ENCODE measurements at places on chromosomes 2 and 18.

DNA sequence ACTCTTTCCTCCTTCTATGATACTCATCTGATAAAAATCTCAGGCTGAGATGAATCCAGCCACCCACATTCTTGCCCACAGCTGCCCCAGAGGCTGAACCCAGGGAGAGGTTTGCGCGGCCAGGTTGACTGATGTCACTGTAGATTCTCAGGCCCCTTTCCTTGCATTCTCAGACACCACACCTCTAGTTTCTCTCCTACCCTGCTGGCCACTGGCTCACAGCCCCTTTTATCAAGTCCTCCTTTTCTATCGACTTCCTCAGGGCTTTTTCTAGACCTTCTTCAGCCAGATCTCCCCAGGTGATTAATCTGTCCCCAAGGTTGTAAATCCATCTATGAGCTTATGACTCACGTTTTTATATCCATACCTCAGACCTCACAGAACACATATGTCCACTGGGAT, 99.8 kb downstream of the TACR1 start:
- DNase-seq: peak; percentile 21

GRCh38 chr2:27049422-27050280, 1.8 kb upstream of the AGBL5 start:
- DNase-seq: peak; percentile 66

GRCh38 chr2:180324182-180324581, 317.1 kb upstream of the CWC22 start:
- DNase-seq: no peak

GRCh38 chr2:43222475-43223309, 3.7 kb downstream of the ZFP36L2 start:
- DNase-seq: no peak

DNA sequence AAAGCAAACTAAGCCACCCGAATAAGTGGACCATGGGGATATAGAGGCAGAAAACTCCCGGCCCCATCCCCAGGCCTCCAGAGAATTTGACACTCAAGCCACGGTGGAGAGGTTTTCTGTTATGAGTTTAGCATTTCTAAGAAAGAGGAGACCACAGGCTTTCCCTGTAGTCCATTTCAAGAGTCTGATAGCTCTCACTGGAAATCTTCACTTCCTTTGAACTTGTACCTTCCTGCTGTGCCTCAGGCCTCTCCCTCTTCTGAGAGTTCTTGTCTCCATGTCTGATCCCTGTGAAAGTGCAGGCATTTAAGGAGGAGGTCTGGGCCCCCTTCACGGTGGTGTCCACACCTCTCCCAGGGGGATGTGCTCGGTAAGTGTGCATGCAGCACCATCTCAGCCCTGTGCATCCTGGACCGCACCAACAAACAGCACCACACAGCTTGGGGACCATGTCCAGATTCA, 113.7 kb downstream of the BCL2 start:
- DNase-seq: no peak

DNA sequence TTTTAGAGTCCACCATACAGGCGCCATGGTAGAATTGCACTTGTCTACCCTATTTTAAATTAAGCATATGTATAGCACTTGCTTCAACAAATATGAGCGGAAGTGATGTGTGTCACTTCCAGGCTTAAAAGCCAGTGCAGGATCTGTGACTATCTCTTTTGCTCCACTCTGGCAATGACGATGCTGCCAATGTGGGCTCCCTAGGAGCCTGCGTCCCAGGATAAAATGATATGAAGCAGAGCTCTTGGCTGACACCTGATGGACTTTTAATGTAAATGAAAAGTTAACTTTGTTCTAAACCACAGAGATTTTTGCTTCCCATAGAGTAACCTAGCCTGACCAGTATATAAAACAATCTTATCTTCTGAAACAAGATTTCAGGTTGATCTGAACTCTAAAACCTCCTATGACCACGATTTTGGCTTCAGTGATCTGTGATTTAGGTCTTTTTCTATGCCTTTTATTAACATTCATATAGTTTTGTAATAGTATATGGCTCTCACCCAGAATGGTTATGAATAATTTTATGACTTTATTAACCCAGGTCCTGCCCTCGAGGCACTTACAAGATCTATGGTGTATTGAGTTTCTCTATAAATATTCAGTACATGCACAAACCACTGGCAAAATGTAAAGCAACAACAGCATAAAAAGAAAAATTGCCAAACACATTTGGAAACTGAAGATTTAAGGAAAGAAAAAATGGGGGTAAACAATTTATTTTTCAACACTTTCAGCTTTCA, 422.5 kb upstream of the PIK3C3 start:
- DNase-seq: no peak

DNA sequence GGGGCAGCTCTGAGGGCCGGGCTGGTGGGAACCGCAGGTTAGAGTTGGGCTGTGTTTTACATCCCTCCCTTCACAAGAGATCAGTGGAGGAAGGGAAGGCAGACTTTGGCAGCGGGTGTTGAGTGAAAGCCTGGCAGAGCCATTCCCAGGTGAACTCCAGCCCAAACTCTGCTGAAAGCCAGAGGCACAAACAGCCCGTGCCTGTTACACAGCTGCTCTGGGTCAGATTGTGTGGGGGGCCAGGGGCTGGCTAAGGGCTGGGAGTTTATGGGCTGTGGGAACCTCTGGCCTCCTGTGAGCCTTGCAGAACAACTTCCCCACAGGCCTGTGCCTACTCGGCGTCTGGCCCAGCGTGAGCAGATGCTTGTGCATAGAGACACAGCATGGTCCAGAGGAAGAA, 286.8 kb downstream of the CLIP4 start:
- DNase-seq: no peak

GRCh38 chr18:48470484-48471180, 61.4 kb upstream of the ZBTB7C start:
- no peak for DNase-seq

GRCh38 chr2:106126705-106127281, 67.3 kb downstream of the UXS1 start:
- DNase-seq: no peak

DNA sequence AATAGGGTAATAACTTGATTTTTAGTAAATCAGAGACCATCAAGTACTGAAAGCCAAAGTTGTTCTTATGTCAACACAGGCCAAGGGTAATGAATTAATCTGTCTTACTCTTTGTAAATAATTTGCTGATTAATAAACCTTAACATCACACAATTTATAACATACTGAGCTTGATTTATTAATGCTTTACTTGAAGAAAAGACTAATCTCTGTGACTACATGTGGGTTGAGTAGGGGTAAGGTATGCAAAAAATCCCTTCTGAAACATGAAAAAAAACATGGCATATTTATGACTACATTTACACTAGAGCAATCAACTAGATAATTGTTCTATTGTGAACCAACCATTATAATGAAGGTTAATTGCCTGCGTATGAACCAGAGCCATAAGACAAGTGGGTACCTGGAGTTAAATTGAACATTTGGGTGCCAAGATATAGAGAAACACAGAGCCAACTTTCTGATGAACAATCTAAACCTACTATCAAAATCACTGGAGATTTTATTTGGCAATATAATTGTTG, 67.7 kb upstream of the GRB14 start:
- DNase-seq: no peak

DNA sequence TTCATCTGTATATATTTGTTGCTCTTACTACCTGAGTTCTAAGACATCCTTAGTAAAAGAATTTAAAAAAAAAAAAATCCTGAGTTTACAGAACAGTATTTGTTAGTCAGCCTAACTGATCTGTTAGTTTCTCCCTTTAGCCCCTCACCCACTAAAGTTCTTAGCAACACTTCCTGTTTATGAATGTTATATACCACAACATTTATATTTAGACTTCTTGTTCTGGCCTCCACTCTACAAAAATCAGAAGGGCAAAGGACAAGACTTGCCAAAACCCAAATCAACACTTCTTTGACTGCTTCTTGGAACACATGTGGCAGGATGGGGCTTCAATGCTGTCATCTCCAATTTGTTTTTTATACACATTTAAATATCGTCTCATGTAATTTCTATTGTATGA, 71.1 kb downstream of the MGAT5 start:
- DNase-seq: no peak

GRCh38 chr2:127527001-127527804, 914 bp upstream of the IWS1 start:
- DNase-seq: peak; percentile 18

DNA sequence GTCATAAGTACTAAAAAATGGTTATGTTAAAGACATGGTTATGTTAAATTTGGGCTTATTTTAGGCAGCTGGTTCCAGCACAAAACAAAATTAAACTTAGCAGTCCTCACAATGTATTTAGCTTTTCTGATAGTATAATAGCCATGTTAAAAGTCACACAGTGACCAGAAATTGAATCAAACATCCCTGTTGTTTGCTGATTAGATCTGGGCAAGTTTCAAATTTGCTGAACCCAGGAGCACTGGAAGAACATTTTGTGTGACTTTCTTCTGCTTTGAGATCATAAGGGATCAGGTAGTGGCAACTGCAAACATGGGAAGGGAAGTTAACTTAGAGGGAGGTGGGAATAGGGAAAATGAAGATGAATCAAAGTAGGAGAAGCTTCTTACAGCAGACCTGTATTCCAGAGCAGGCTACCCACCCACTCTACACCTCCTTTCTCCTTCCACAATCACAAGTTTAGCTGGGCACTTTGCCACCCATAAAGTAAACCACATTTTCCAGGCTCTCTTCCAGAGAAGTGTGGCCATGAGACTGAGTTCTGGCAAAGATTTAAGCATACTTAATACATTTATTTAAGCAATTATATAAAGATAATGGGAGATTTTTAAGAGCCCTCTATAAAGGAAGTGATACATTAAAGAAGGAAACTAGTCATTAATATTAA, 616.1 kb upstream of the LRATD1 start:
- DNase-seq: no peak

GRCh38 chr2:215812966-215813365, 200.4 kb downstream of the MREG start:
- DNase-seq: no peak

DNA sequence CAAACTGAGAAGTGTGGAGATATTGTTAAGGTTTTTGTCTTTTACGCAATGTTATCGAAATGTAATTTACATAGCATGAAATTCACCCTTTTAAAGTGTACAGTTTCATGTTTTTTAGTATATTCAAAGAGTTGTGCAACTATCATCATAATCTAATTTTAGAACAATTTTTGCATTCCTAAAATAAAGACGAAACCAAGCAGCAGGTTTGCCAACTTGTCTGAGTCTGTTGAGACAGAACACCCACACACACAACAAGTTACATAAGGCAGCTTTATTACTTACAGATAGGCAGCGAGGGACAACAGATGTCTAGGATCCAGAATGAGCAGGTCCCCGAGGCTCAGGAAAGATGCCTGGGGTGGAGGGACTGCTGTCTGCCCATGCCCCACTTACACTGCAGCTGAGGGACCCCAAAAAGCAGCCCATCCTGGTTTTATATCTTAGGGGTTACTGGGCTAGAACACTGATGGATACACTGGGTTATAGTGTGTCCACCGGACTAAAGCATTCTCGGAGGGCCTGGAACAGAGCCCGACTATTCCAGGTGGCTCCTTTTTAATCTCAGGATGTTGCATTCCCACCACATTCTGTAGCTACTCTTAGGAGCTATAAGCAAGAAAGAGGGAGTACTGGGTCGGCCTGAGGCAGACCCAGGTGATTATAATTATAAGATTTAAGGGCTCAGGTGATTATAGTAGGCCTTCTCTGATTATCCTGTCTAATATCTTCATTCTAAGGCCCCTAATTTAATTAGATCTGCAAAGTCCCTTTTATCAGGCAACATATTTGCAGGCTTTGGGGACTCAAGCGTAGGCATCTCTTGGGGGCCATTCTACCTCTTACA, 150.2 kb upstream of the DOK6 start:
- DNase-seq: no peak

DNA sequence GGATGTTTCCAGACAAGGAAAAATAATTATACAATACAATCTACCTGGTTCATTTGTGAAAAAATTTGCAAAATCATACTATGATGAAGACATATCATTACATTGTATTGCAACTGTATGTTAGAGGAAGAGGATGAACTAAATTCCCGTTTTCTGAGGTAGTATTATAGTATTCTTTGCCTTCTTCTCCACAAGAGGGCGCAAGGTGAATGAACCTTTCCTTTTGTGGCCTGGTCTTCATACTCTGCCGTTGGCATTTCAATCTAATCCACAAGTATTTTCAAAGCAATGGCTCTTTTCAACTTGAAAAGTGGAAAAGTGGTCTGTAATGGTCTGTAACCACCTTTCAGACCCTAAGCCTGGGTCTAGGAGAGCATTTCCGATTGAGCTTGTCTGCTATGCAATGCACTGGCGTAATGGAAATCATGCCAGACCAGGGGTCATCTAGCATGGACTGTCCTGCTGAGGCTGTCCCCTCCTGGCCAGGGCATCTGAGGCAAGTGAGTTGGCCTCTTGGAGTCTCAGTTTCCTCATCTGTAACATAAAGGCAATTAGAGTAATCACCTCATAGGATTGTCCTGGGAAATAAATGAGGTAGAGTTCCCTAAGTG, 30.8 kb upstream of the ZNF396 start:
- DNase-seq: peak; percentile 60

- no peak for DNase-seq
Measured at GRCh38 chr2:212473211-212473610, 65.4 kb downstream of the ERBB4 start.

DNA sequence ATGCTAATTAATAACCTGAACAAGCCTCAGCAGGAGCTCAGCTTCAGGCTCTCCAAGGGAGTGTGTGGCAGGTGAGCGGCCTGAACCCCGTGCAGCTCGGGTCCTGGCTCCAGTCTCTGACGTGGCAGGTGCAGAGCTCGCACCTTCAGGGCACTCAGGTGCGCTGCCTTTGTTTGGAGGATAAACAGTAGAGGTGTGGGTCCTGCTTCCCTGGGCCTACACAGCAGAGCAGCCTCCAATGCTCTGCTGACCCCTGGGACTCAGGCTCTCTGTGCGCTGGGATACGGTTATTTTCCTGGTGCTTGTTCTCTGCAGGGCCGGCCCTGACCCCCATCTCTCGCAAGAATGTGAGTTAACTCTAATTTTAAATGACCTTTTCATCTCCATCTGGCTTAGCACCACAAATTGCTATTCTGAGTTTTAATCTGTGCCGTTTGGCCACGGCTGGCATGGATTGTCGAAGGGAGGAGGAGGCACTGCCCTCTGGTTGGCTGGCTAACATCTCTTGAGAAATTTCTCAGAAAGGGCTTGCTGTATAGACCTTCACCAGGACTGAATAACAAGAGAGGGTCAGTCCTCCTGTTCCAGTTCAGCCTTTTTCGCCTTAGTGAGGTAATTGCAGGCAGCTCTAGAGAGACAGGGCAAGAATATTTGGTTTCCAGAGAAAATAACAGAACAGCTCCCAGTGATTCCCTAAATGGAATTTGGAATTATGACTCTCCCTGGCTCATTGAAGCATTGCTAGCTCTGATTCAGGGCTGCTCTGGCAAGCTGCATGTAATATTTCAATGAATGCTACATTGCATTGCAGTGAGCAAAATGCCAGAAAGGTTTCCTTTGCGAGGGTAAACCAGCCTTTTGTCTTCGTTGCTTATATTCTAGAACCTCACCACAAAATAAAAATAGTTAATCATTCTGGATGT, 161.8 kb downstream of the DCDC2C start:
- DNase-seq: no peak

DNA sequence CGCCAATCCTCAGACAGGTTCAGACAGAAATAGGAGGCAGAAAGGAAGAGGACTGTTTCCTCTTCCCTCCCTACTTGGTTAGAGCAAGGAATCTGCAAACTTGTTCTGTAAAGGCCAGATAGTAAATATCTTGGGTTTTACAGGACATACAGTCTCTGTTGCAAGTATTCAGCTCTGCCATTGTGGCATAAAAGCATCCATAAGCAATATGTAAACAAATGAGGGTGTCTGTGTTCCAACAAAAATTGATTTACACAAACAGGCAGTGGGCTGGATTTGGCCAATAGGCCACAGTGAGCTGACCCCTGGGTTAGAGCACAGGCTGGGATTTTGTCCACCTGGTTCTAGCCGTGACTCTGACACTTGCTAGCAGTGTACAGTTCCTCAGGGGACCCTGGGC, 89.4 kb downstream of the NRP2 start:
- no peak for DNase-seq
